ENCODE measurements at places on chromosomes 5 and 9.

DNA sequence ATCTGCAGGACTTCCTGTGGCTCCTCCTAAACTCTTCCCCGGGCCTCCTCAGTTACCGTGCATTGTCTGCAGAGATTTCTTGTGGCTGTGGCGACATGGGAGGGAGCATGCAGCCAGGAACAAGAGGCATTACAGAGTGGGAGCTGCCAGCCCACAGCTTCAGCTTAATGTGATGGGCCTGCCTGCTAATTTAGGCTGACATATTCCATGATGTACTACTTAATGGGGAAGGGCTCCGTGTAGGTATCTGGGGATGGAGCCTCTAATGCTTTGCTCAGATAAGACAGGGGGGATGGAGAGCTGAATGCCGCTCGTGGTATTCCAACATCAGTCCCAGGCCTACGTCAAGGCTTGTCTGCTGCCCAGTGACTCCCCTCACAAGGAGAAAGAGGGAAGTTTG lies 137.6 kb upstream of the GPR151 start:
- no peak for DNase-seq

DNA sequence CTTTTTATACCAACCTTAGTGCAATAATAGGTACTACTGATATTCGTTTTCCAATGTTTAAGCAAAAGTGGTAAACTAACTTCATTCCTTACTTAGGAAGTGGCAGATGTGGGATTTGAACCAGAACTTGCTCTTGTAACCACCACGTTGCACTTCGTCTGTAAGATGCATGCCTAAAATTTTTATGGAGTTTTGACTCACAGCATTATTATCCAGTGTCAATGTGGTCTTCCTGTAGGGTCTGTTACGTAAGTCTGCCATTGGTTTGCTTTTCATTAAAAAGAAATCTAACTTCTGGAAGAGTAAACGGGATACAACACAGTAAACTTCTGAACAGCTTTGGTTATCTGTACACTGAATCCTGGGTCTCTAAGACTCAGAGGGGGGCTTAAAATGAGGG lies 521.0 kb upstream of the WWC1 start:
- no peak for DNase-seq

DNA sequence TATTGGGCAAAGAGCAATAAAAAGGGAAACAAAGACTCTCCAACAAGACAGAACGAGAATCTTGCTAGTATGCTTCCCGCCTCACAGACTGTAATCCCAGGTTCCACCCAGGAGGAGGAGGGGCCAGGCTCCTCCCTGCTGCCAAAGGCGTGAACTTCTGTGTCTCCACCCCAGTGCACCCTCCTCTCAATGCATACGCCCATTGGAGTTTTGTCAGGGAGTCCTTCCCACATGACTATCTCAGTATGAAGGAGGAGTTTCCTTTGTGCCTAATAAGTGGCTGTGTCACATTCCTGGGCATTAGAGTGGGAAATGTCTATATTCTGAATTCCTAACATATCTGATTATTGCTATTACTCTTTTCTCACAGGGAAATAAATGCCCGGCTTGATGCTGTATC lies 106.4 kb upstream of the DHFR start:
- no peak for DNase-seq

DNA sequence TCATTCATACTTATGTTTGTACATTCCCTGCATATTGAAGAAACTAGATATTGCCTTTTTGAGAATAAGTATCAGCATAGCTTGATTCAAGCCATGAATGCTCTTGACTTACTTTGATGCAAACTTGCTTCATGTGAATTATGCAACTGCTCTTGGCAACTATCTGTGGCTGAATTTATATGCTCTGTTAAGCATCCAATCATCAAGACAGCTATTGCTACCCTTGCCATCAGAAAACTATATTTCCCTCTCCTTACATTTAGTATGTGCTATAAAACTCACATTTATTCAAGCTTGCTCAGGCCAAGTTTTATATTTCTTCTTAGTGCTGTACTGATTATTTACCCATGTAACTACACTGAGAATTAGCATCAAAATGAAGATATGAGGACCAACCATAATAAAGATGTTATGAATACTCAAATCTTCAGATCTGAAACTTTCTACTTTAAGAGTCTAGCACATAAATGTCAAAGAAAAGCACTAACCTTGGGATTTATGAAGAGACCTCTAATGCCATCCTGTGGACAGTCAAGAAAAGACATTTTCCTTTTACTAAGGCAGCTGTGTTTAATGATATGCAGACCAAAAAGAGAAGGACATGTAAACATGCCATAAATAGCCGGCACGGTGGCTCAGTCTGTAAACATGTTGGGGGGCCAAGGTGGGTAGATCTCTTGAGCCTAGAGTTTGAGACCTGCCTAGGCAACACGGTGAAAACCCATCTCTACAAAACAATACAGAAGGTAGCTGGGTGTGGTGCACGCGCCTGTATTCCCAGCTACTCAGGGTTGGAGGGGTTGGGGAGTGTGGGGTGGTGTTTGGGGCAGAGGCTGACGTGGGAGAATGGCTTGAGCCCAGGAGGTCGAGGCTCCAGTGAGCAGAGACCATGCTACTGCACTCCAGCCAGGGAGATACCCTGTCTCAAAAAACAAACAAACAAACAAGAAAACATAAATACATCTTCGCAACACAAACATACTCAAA lies 267.0 kb upstream of the TYRP1 start:
- DNase-seq: no peak
